NCI-H187 treated with DMSO at 0.1 percent for 48 hours (cell line): ENCODE measurements at places on chromosomes 5 and 9.

DNA sequence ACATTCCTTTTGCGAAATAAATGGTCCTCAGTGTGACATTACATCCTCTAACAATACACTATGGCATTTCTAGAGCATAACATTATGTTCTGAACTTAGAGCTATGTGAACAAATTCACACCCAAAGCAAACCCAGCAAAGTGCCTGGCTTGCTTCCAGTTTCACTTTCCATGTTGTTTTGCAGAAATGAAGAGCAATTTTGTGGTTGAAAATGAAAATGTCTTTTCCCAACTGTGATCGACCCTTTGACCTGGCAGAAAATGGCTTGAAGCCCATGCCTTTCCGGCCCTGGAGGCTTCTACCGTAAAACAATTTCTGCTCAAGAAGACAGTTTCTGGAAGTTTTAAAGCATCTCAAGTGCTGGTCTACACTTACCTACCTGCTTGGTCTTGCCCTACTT is 344.7 kb upstream of the RGMB start:
- no peak for DNase-seq

DNA sequence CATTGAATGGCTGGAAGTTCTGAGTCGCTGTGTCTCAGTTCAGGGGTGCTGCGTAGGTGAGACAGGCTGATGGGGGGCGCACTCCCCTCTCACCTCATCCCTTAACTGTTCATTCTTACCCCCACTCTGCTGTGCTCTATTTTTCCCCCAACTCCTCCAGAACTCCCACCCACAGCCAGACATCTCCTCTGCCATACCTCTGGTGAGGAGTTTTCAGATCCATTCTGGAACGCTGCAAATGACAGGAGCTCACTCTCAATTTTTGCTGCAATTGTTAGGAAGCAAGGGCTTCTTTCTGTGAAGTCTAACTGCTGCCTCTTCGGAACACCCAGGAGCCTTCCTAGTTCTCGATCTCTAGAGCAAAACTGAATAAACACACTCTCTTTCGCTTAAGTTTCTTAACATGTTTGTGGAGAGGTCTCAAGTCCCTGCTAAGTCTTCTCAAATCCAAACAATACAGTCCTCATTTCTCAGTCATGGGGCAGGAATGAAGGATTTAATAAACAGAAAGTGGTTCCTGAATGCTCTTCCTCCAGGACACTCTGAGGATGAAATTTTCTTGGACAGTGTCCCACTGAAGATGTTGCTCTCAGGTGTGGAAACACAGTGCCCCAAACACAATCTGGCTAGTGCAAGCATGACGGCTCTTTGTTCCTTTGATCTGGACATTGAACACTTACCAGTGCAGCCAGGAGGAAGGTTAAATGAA is 387.7 kb downstream of the KDM4C start:
- no peak for DNase-seq

- DNase-seq = no peak
Measured at GRCh38 chr9:37798677-37799076, 1.9 kb upstream of the DCAF10 start.

GRCh38 chr9:346111-346571 is 131.5 kb downstream of the DOCK8 start:
- no peak for DNase-seq

DNA sequence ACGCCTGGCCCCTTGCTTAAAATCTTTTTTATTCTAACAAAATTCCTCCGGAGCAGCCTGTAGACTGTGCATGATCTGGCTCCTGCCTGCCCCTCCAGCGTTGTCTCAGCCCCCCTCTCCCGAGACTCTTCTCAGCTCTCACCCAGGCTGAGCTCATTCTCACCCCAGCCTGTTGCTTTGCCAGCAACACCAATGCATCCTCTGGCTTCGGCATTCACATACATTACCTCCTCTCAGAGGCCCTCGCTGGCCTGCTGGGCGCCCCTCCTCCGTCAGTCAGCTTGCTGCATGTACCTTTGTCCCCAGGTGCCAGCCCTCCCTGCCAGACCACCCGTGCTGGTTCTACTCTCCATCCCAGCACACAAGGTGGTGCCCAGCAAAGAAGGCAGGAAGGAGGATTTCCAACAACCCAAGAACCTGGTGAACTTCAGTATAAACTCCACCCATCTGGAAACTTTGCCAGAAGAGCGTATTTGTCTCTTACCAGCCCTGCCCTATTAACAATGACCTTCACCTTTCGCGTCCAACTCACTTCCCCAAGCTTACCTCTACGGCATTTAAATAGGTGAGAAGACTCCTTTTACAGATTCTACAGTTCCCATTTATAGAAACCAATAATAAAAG is 35.0 kb downstream of the MYO10 start:
- DNase-seq = no peak
